ENCODE measurements at places on chromosomes 12 and 14.

DNA sequence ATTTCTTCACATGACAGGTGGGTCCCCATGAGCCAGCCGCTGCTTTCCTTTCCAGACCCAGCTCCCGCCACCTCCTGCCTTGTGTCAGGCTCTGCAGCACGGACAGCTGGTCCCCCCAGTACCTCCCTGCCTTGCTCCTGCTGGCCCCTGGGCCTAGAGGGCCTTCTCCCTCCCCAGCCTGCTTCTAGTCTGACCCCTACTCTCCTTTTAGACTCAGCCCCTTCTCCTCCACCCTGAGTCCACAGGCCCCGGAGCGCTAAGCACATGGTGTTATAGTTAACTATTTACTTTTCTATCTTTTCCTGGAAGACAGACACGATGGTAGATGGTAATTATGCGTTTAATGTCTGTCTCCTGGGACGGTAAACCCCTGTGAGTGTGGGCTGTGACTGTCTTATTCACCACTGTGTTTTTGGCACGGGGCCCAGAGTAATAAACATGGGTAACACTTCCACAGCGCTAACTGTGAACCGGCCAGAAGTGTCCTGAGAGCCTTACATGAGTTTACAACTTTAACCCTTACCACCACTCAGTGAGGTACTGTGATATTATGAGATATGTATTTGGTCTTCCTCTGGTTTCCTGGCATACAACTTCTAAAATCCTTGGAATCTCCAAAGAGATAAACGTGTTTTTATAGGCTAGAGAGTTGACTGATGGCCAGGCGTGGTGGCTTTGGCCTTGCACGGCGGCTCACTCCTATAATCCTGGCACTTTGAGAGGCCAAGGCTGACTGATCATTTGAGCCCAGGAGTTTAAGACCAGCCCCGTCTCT is 41.2 kb downstream of the DGLUCY start:
- DNase-seq: no peak

DNA sequence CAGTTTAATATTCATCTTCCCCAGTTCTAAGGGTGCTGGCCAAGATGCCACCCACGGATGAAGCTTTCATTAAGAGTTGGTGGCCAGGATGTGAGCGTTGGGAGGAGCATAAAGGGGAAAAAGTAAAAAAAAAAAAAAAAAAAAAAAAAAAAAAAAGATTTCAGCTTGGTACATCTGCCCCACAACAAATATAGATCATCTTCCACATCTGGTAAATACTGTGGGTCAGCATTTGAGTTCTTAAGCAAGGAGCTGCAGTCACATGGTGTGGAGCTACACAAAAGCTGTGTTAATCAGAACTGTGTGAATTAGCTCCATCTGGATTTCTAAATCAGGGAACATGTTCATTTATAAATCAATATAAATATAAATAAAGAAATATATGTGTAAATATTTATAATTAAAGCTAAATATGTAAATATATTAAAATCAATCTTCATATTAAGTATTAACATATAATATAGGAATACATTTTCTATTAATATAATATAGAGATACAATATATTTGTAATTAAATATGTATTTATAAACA is 262.3 kb downstream of the NUAK1 start:
- no peak for DNase-seq

GRCh38 chr12:52494518-52494917 is 1.5 kb upstream of the KRT6A start:
- no peak for DNase-seq

DNA sequence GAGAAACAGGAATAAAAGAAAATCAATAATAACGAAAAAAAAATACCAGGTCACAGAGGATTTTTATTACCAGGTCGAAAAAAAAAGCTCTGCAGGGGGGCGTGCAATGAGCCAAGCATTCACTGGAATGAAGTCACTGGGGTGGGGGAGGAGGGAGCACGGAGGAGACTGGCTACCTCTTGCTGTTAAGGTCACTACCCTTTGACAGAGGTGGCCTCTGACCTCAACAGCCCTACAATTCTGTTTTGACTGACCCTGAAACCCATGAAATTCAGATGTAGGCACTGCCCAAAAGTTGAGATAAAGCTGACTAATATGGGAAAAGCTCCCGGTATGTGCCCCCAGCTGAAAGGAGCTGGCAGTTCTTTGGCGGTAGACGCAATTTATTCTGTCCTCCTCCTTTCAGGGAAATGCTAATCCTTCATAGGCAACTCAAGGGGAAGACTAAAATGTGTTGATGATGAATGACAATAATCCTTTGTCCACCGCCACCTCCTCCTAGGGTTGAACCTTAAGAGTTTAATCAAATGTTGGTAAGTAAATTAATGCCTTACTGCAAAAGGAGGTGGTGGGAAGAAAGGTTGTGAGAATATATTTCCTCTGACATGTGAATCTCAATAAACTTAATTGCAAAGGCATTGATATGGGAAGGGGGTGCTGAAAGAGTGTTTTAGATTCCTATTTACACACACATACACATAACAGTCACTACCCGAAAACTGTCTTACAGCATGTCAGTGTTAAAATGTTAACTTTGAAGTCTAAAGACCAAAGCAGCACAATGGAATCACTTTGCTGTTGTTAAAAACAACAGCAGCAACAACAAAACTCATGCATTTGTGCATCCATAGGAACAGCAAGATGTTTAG is 6.3 kb upstream of the RIC8B start:
- DNase-seq: no peak

DNA sequence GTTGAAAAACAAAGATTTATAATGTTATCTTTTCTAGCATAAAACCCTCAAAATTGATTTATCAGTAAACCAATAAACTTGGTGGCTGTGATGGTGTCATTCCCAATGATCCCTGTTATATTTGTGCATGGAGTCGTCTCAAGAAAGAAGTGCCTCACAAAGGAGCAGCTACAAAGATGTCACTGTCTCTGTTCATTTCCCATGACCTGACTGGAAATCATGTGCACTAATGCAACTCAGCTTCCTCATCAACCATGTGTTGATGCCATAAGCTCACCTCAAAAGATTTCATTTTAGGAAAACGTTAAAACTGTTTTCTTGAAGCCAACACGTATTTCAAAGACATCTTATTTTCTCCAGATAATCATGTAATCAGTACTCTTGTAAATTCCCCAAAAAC is 28.8 kb downstream of the CLEC1A start:
- DNase-seq: no peak

- no peak for DNase-seq
These were observed 95.7 kb downstream of the PPP2R5C start for GRCh38 chr14:101857226-101857625.

DNA sequence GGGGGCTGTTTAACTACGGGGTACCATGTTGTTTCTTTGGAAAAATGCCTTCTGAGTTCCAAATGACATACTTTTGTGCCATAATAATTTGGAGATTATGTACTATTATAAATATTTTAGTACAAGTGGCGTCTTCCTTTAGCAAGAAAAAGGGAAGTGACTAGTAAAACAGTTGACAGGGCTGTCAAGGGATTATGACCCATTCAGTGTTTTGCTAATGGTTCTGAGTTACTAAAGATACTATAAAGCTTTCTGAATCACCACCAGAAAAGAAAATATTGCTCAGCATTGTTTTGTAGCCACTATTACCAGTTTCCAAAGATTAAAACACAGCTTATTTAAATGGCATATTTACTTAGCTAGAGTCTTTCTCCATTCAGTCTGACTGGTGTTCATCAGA is 334.9 kb downstream of the SNAPC1 start:
- DNase-seq: no peak

- no peak for DNase-seq
These were observed 54.4 kb downstream of the RASSF9 start for GRCh38 chr12:85781766-85782165.

DNA sequence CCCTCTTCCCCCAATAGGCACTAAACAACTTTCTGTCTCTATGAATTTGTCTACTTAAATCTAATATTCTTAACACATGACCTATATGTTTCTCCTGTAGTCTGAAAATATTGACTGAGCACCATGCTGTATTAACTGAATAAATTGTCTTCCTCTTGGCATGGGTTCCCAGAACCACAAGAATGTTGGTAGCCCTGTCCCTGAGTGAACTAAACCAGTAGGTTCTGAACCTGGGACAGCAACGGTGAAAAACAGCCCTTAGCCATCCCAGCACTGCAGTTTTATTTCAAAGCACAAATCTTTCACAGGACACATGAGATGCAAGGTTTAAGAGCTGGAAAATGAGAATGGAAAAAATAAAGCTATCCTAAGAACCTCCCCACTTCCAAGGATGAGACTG is 20.4 kb upstream of the HSP90B1 start:
- no peak for DNase-seq

GRCh38 chr12:3105690-3106479 is 28.7 kb downstream of the TSPAN9 start:
- no peak for DNase-seq

GRCh38 chr14:90137807-90138206 is 76.0 kb downstream of the KCNK13 start:
- no peak for DNase-seq

GRCh38 chr12:905261-906031 is 44.0 kb downstream of the RAD52 start:
- DNase-seq: no peak

GRCh38 chr12:95322326-95322725 is 104.7 kb downstream of the VEZT start:
- DNase-seq: no peak

GRCh38 chr12:14612898-14613445 is 45.3 kb upstream of the PLBD1 start:
- no peak for DNase-seq

- DNase-seq: no peak
These were observed 569 bp upstream of the ARHGEF40 start for GRCh38 chr14:21069388-21070082.

GRCh38 chr12:5332551-5332950 is 99.4 kb upstream of the NTF3 start:
- DNase-seq: no peak

DNA sequence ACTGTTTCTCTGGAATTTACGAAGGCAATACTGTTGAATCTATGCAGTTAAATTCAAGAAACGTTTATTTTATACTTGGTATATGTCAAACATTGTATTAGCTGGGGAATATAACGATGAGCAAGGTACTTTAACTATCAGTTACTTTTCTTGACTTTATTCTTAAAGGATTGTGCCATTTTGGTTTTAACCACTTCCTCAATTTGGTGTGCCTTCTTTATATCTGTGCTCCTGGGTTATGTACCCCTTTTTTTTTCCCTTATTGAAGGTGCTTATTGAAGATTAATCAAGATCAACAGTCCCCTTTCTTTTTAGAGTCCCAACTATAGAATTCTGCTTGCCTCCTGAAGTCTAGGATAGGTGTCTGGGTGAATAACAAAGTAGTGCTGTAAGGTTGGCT is 5.8 kb downstream of the RAB21 start:
- no peak for DNase-seq

DNA sequence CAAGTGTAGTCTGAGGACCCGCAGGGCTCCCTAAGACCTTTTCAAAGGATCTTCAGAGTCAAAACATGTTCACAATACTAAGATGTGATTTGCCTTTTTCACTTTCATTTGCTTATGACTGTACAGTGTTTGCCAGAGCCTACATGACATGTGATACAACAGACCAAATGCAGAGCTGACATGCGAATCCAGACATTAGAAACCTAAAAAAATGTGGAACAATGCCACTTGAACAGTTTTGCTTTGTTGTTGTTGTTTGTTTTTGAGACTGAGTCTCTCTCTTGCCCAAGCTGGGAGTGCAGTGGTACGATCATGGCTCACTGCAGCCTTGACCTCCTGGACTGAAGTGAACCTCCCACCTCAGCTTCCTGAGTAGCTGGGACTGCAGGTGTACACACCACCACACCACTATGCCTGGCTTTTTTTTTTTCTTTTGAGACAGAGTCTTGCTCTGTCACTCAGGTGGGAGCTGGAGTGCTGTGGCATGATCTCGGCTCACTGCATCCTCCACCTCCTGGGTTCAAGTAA is 5.3 kb upstream of the RAB35 start:
- peak; percentile 48 for DNase-seq

DNA sequence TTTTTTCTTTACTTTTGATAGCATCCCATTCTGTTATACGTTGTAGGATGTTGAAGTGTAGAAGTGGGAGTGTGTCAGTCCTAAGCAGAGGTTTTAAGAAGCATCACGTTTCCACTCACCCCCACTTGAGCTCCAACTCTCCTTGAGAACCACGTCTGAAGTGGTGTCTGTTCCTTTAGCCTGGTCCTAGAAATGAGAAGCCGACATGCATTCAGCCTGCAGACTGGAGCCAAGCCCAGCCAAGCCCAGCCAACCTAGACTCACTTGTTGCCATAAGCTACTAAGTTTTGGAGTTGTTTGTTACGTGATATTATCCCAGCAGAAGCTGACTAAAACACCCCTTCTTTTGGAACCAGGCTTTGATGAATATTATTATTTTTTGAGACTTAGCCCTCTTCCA is 4.4 kb upstream of the ELK3 start:
- DNase-seq: no peak

- no peak for DNase-seq
These were observed 17.5 kb downstream of the YY1 start for GRCh38 chr14:100256339-100256895.

- DNase-seq: no peak
These were observed 103.2 kb upstream of the EVL start for GRCh38 chr14:99961826-99962518.

DNA sequence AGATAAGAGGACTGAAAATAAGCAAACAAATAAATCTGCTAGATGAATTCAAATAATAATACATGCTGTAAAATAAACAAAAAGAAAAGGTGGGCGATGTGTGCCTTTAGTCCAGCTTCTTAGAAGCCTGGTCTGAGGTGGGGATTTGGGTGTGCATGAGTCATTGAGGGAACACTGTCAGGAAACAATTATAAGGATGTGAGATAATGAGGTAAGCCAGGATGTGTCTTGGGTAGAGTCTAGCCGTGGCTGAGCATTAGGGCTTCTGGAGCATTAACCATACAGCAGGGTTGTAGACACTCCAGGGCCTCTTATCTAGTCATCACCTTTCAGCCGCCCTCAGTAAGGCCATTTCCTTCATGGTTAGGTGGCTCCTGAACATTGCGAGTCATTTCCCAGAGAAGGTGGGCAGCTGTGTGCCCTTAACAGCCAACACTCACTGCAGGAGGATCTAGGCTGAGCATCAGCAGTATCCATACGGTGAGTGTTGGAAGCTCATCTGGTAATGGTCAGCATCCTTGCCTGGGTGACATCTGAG is 405.6 kb downstream of the GLT1D1 start:
- no peak for DNase-seq

DNA sequence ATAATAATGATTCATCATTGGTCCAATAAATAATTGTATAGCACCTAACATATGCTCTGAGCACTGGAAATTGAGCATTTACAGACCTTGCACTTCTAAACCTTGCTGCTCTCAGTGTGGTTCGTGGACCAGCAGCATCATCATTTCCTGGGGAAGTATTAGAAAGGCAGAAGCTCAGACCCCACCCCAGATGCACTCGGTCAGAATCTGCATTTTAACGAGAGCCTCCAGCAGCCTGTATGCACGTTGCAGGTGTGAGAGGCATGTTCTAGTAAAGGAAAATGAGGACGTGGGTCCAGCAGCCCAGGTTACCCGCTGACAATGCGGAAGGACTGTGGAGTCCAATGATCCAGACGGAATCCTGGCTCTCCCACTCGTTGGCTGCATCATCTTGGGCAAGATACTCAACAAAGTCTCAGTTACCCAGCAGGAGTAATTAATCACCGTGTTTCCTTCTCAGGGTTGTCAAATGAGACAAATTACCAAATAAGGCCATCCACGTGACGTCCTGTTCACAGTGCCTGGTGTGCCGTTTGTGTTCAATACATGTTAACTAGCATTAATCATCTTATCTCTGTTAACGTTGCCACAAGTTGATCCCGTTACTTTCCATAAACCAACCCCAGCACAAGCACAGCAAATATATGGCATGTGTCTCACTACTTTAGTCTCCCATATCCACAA is 49.2 kb upstream of the CCND2 start:
- DNase-seq: no peak
